Cortex of kidney (tissue), 1 donor: ENCODE measurements at places on chromosomes 7 and 10.

DNA sequence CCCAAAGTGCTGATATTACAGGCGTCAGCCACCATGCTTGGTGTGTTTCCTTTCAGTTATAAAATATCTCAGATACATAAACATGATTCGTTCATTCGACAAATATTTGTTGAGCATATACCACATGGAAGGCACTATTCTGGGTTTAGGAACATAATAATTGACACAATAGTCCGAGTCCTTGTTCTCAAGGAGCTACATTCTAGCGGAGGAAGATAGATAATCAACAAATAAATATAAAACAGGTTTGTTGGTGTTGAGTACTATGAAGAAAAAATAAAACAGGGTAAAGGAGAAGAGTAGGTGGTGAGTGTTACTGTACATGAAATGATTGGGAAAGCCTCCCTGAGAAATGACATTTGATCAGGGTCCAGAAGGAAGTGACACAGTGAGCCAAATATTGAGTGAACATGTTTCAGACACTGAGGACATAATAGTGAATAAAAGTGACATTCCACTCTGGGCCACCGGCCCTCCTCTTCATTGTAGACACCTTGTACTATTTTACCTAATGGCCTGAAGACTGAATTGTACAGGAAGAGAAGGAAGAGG is 6.9 kb upstream of the HILPDA start:
- DNase-seq = no peak

DNA sequence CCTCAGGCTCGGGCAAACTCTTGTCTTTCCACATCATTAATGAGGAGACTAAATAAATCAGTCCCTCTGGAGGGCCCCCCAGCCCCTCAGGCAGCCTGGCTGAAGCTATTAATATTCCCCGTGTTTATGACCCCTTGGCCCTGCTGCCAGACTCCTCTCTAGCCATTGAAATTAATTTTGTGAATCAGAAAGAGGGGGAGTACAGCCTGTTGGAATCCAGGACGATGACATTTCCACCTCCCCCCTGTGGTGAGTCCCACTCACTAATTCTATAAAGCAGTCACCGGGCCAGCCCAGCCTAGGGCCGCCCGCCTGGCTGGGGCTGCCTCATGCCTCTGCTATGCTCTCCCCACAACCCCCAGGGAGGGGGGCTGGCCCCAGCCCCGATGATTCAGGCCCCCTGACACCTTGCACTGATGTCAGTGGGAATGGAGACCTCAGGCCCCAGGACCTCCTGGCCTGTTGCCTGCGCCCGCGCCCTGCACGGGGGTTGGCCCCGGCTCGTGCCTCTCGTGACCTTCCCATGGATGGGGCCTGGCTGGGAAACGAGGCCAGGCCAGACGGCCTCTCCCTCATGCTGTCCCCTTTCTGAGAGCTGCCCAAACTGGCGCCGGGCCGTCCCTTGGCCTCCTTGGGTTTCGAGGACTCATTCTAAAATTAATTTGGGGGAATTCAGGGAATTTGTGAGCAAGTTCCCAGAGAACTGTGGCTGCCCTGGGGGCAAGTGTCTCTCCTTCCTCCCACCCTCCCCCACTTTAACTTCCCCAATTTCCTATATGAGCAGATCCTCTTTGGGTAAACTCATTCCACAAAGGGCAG is 34.0 kb downstream of the TMEM270 start:
- DNase-seq = no peak

DNA sequence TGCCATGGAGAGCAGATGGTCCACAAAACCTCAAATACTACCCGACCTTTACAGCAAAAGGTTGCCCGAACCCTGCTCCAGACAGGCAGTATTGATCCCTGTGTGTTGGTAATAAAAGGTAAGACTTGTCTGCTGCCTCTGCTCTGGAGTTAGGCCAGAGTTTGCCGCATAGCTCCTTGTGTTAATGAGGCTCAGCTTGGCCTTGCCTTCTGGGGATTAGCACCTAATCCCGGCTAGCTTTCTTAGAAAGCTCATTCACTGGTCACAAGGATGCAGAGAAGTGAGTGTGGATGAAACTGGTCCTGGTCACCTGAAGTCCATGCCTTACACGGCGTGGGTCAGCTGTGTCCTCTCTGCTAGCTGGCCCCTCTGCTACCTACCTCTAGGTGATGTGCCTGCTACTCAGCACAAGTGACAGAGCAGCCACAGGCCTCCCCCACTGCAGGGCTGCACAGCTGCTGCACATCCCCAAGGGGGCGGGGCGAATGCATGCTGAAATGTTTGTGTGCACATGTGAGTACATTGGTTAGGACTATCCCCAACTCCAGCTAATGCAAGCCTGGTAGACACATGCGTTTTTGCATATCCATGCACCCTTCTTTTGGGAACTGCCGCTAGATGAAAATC is 31.7 kb upstream of the SYPL1 start:
- no peak for DNase-seq

GRCh38 chr7:77426052-77426404 is 9.9 kb upstream of the GSAP start:
- DNase-seq = no peak

GRCh38 chr7:116647290-116647689 is 24.7 kb upstream of the MET start:
- no peak for DNase-seq

- DNase-seq = no peak
Measured at GRCh38 chr10:116783011-116783655, 40.8 kb upstream of the HSPA12A start.
